HS-5 (cell line): ENCODE measurements at places on chromosomes 16 and 17.

DNA sequence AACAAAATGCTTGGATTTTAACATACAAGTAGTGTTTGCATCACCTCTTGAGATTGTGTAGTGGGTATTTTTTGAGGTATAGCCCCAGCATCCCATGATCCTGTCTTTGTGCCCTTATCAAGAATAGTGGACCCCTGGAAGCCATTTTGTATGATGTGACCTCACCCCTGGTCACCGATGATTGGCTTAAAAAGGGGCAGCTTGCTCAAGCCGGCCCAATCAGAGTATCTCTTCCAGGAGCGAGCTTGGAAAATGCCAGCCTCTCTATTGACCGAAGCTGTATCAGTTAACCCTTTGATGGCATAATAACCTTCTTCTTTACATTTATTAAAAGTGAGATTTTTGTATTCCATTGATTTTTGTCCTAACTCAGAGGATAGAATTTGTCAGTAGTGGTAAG is 55.5 kb upstream of the FAM20A start:
- no peak for DNase-seq

- DNase-seq = no peak
Measured at GRCh38 chr16:68736561-68736960, 531 bp upstream of the CDH1 start.

DNA sequence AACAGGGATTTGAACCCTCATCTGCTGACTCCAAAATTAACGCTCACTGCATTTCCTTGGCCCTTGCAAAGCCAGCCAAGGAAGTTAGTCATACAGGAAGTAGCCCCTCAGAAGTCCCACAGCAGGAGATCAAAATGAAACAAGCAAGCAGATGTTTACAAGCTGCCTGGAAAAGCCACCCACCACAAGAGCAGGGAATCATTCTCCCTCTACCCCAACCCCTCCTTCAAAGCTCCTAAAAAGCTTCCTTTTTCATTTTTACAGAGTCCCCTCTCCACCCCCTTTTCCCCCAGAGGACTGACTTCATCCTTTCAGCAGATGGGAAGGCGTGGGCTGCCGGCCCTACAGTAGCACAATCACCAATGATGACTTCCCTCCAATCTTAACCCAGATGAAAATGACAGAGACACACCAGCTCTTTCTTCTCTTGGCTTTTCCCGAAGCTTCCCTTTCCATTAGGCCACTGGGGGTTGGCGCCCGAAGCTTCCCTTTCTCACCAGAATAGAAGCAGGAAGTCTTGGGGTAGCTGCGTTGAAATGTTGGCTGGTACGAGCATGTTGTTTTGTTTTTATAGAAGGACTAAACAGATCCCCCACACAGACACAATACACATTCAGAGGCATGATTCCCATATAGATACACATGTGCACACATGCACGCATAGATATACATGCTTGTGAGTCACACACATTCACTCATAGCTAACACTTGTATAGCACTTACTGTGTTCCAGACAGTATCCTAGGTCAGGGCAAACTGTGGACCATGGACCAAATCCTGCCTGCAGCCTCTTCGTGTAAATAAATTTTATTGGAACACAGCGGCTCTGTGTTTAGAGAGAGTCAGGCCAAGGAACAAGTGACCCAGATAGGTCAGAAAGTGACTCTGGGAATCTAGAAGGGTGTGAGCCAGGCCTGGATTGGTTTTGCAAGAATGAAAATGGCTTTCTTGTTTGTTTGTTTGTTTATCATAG is 17.4 kb downstream of the ITPRIPL2 start:
- no peak for DNase-seq

GRCh38 chr16:82033683-82034300 is 1.3 kb upstream of the HSD17B2 start:
- DNase-seq = no peak
